ENCODE measurements at places on chromosomes 11 and 22.
A peak's percentile ranks its signal among the peaks of the same experiment; 100 is the strongest.

DNA sequence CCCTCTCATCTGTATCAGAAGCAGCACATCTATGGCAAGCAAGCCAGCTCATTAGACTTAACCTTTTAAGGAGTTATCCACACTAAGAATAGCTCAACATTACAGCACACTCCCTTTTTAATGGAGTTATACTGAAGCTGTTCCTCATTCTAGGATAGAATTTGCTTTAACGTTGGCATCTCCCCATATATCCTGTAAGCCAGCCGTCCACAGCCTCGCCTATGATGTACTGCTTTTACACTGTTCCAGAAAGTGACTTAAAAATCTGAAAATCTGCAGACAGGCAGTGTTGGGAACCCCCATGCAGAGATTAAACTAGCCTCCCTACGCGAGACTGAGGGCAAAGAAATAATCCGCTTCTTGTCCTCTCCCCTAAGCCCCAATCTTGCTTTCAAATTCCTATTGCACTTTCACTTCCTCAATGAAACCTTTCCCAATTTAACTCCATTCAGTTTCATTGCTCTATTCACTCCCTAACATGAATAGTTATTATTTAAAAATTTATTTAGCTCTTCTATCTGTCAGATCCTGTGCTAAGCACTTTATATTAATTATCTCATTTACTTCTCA lies 225.0 kb downstream of the BLID start:
- no peak for DNase-seq

DNA sequence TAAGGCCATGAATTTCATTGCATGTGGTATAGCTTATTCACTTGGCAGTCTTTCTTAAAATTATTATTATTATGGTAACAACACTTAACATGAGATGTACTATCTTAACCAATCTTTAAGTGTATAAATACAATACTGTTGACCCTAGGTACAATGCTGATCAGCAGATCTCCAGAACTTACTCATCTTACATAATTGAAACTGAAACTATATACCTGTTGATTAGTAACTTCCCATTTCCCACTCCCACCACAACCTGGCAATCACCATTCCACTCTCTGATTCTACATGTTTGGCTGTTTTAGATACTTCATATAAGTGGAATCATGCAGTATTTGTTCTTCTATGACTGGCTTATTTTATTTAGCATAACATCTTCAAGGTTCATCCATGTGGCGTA lies 150.2 kb upstream of the POU2AF2 start:
- no peak for DNase-seq

- DNase-seq: peak; percentile 74
Measured at GRCh38 chr11:130653838-130654636, 205.6 kb downstream of the ADAMTS15 start.

DNA sequence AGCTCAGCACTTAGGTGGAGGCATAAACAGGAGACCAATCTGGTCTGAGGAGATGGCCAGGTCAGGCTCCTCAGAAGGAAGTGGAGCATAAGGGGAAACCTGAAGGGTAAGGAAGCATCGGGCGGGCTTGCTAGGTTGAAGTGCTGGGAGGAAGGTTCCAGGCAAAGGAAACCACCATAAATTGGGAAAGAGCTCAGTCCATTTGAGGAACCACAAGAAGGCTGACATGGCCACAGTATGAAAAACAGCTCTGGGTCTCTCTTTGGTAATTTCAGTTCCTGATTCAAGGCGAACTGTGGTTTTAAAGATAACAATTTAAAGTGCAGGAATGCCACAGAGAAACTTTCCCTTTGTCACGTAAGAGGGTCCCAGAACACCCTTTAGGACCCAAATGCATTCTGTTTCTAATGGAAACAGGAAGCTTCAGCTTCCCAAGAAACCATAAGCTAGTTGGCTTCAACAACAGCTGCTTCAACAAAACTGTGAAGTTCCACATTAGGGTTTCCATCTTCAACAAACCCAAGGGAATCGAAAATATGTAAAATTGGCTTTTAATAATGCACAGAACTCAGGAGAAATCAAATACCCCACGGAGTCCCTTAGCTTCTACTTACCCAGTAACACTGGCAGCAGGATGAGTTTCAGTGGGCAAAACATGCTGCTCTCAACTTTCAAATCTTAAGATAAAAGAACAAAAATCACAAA lies 10.4 kb downstream of the JAML start:
- no peak for DNase-seq

- DNase-seq: no peak
Measured at GRCh38 chr11:65320386-65321075, 5.9 kb downstream of the CDC42EP2 start.

DNA sequence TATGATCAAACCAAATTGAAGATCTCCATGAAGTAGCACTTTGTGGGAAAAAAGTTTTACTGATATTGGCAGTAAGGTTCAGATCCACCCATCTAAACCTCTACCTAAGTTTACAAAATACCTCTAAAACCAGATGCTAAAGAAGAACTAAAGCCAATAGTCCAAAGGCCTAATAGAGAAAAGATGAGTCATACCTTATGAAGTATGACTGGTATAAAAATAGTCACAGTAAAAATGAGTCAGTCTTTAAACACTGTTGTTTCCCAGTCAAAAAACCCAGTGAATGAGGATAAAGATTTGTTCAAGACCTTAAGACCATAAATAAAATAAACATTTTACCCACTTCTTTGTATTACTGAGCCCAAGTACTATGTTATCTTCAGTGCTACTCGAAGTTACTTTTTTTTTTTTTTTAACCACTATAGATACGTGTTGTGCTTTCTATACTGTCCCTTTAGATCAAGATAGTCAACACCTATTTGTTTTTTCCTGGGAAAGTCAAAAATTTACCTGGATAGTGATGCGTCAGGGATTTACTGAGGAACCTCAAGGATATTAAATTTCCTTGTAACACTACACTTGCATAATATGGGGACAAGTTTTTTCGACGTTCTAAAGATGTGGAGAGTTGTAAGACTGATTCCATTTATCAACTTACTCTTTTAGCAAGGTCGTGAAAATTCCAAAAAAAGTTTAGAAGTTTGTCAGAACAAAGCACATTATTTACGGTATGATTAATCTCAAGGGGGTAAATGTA lies 87.3 kb downstream of the CCDC73 start:
- peak; percentile 40 for DNase-seq

- peak; percentile 82 for DNase-seq
Measured at GRCh38 chr11:8604078-8604723, 10.2 kb upstream of the STK33 start.
